Neural crest cell (in vitro differentiated cells): ENCODE measurements at places on chromosomes 16 and 17. TPM values are rescaled to one million over a fixed set of nuclear protein-coding genes. Genes with fewer than 3 reads are reported as not detected.

- DNase-seq = peak; percentile 9
Measured at GRCh38 chr16:47461598-47462266, 601 bp downstream of the PHKB start.

- no peak for DNase-seq
Measured at GRCh38 chr16:10297341-10298006, 88.4 kb upstream of the ATF7IP2 start.

GRCh38 chr16:58119509-58119845, 9.7 kb downstream of the CFAP20 start:
- no peak for DNase-seq

- DNase-seq = no peak
Measured at GRCh38 chr17:66018786-66019185, 173.1 kb downstream of the CEP112 start.

The HOXB6 gene
- total RNA-seq = 9.6 and 11.5 TPM in 2 replicates

The RND2 gene
- total RNA-seq = 15.3 and 17.8 TPM in 2 replicates

DNA sequence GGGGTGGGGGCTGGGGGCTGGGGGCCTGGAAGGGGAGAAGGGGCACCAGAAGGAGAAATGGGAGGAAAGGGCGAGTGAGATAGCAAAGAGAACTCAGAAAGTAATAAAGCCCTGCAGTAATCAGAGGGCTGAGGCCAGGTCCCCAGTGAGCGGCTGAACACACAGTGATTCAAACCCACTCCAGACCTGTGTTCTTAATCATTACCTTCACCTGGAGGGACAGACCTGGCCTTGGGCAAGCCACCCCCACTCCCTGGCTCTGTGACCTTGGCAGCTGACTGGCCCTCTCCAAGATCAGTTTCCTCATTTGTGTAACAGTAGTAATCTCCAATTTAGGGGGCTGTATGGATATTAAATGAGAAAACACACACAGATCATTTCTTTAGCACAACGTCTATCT, 150.4 kb downstream of the WWOX start:
- DNase-seq = no peak

- DNase-seq = no peak
Measured at GRCh38 chr16:1495211-1495888, 2.2 kb downstream of the TELO2 start.

DNA sequence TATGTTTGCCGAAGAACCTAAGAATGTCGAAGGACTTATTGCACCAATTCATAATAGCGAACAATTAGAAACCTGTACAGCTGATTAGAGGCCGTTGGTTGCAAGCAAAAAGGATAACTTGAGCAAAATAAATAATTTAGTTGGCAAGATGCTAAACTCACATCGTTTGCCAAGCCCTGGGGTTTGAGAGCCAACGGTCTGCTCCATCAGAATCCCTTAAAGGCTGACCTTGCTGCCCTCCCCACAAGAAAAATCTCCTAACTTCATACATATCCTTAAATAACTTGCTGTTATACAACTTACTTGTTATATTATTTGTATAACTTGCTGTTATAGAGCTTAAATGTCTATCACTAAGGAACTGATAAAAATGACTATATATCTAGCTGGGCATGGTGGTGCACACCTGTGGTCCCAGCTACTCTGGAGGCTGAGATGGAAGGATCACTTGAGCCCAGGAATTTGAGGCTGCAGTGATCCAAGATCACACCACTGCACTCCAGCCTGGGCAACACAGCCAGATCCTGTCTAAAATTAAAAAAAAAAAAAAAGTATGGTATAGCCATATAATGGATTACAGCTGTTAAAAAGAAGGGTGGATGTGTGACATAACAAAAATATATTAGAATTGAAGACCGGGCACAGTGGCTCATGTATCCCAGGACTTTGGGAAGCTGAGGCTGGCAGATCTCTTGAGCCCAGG, 1.9 kb upstream of the TRIM37 start:
- no peak for DNase-seq

GRCh38 chr16:2340564-2341455, at the start of gene ABCA3:
TSS of gene ABCA3 (minus strand) at chr16:2340728. CDS start at chr16:2326466, 14,262 bp downstream.
- peak; percentile 100 for DNase-seq

- DNase-seq = no peak
Measured at GRCh38 chr16:67082100-67082499, 27.6 kb upstream of the PHAF1 start.

DNA sequence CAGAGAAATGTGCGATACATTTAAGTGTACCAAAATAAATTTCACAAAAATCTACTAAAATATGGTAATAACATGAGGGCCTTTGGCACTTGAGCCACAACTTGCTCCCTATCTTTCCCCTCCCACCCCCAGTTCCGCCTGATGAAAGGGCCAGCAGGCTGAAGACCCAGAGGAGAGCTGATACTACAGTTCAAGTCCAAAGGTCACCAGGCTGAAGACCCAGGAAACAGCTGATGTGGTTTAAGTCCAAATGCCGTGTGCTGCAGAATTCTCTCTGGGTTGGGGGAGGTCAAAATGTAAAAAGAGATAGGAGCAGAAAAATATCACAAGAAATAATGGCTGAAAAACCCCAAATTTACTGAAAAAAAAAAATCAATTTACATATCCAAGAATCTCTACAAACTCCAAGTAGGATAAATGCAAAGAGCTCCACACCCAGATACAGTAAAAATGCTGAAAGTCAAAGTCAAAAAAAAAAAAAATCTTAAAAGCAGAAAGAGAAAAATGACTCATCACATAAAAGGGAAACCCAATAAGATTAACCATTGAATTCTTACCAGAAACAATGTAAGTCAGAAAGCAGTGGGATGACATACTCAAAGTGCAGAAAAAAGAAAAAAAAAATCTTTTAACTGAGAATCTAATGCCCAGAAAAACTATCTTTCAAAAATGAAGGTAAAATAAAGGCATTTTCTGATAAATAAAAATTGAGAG, 452.1 kb upstream of the ASIC2 start:
- no peak for DNase-seq

The NPB gene
- total RNA-seq = 0.93 and 1.1 TPM in 2 replicates

The PCGF2 gene
- total RNA-seq = 108 and 116 TPM in 2 replicates

DNA sequence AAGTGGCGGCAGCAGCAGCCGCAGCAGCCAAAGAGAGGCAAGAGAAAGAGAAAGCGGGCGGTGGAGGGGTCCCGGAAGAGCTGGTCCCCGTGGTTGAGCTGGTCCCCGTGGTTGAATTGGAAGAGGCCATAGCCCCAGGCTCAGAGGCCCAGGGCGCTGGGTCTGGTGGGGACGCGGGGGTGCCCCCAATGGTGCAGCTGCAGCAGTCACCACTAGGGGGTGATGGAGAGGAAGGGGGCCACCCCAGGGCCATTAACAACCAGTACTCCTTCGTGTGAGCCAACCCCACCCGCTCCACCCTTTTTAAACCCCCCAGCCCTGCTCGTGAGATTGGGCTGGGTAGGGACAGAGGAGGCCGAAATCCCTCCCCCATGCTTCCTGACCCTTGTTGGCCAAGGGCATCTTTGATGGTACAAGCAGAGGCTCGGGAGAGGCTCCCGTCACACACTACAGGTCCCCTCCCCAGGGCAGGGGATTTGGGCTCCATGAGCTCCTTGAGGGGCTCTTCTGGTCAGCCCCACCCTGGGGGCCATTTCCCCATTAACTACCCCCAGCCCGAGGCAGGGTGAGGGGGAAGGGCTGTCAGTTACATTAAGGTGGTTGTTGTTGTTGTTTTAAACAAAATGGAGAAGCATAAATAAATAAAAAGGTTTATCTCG, 4.6 kb upstream of the ATP2A1 start:
- DNase-seq = no peak

The SCNN1G gene
- not detected in 2 replicates for total RNA-seq

GRCh38 chr17:65154770-65155589, 17.8 kb downstream of the RGS9 start:
- no peak for DNase-seq

- DNase-seq = no peak
Measured at GRCh38 chr16:87274794-87275193, 42.4 kb downstream of the C16orf95 start.

DNA sequence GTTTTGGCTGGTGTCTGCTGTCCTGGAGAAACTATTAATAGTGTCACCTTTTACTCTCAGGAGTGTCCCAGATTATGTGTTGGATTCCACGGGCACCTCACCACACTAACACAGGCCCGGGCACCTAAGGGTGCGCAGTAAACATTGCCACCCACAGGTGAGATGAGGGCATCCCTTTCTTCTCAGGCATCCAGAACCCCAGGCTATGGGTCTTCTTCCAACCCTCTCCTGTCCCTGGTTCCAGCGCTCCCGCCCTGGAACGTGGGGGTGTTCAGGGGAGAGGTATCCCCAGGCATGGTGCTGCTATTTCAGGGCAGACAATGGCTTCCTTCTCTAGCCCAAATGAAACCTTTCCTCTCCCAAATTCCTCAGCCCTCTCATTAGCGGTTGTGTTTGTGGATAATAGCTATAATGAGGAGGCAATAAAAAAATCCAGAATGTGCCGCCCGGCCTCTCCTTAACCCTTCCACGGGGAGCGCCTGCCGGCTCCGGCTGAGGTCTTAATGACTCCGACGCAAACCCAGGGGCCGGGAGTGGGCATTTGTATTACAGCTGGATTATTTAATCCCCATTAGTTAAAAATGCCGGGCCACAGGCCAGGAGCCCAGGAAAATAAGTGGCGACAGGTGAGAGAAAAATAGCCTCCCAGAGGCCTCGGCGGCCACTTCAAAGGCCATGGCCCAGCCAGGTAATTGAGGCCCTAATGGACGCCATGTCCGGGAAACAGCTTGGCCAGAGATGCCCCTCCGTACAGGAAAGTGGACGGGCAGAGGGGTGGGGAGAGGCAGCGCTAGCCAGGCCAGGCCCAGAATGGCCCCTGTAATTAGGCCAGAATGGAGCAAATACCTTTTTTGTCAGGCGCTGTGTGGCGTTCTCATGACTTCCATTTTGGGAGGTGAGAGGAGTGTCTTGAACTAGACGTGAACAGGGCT, 102.8 kb downstream of the IRX5 start:
- DNase-seq = no peak

- no peak for DNase-seq
Measured at GRCh38 chr16:5916711-5917191, 819.2 kb upstream of the EEF2KMT start.

The RNF157 gene
- 50.4 and 54.0 TPM in 2 replicates for total RNA-seq

GRCh38 chr16:14420721-14421488, 209.2 kb downstream of the PARN start:
- DNase-seq = no peak

DNA sequence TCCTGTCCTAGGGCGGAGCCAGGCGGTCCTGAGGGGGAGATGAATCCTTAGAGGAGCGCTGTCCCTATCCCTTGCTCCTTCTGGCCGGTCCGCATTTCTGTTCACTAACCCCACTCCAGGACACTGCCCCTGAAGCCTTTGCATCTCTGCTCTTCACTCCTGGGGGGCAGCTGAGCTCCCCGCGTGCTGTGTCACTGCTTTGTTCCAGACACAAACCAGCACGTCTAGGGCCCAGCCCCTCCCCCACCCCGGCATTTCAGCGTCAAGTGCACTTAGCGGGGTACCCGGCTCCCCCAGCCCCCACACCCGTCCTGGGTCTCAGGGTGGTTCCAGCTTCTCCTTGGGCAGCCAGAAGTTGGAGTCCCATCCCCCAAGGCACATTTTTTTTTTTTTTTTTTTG, 8.9 kb downstream of the CORO6 start:
- DNase-seq = no peak

DNA sequence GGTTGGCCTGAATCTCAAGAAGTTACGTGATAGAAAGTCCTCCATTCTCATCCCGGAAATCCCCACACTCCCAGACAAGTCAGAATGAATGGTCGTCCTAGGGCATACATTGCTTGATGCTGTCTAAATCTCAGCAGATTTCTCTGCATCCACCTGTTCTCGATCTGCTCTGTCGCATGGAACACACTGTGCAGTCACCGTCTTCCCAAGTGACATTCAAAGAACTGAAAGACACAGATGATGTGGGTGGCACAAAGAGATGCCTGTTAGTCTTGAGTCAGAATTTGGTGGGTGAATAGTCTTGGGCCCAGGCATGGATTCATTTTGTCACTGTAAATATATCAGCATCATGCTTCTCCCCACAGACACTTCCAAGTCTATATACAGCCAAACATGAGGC, 518 bp upstream of the KRTAP9-3 start:
- DNase-seq = no peak

- no peak for DNase-seq
Measured at GRCh38 chr17:10045871-10046658, 141.0 kb upstream of the RCVRN start.

The LGALS9C gene
- total RNA-seq = not detected in 2 replicates

The ASPA gene
- total RNA-seq = not detected in 2 replicates

DNA sequence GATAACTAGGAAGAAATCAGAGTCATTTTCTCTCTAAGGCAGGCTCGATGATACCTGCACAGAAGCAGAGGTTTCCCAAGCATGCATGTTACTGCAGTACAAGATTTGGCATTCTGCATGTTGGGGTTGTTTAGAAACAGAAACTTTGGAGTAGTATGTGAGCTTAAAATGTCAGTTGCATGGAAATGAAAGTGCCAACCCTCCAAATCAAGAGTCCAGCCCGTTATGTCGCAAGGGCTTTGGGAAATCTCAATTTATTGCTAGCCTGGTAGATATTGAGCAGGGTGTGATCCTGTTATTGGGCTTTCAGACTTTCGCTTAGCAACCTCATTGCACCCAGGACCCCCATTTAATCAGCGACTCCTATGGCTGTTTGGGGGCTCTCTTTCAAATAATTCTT, 490.8 kb downstream of the MAF start:
- no peak for DNase-seq

DNA sequence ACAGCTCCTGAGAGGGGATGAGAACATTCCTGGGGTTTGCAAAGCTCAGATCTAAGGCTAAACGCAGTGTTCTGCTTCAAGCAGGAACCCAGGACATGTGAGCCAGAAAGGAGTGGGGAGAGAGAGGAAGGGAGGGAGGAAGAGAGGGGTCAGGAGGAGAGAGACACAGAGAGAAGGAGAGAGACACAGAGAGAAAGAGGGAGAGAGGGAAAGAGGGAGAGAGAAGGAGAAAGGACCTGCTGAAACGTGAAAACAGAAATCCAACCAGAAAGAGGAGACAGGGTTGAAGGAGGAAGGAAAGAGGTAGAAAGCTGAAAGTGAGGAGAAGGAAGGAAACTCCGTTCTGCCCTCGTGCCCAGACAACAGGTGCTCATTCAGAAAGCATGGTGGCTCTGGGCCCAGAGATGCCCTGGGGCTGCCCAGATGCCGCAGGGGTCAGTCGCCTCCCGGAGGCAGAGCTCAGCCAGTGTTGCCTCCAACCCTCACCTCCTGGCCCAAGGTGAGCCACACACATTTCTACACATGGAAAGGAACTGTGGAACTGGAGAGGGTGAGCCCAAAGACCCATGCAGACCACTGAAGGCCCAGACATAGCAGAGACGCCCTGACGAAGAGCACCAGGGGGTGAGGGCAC, 49.0 kb upstream of the ENPP7 start:
- DNase-seq = no peak

The OR1F1 gene
- 0.35 TPM in 1 of 2 replicates, not detected in the other for total RNA-seq

DNA sequence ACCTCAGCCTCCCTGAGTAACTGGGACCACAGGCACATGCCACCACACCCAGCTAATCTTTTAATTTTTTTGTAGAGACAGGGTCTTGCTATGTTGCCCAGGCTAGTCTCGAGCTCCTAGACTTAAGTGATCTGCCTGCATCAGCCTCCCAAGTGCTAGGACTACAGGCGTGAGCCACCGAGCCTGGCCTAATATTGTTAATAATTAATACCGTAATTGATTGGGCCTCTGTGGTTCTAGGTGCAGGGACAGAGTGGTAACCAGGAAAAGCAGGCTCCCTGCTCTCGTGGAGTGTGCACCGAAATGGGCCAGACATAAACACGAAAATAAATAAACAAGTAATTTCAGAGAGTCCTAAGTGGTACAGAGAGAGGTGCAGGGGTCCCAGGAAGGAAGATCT, 241.0 kb downstream of the GSG1L start:
- no peak for DNase-seq
